ENCODE measurements at places on chromosomes 4 and X. TPM values are rescaled to one million over a fixed set of nuclear protein-coding genes. Genes with fewer than 3 reads are reported as not detected.

The ABLIM2 gene
- total RNA-seq, result 0.64 TPM

The UGT2B17 gene
- not detected for total RNA-seq

The BEX5 gene
- total RNA-seq, result 0.21 TPM

DNA sequence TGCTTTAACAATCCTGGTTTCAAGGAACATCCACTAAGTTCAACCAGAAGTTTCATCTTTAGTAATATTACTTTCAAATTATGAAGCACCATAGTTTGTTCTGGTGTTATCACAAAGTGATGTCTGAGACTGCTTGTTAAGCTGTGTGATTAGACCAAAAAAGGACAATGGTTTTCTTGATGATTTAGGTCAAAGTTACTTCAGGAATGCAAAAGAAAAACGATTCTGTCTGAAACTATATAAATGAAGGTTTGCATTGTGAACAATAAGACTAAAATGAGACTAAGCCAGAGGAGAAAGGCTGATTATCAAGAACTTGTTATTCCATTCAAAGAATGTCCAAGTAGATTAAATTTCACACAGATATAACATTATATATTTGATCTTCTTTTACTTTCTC is 122.4 kb upstream of the ETNPPL start:
- no peaks in the 10 kb centered on the region for H3K36me3 ChIP-seq
- no peak for DNase-seq

GRCh38 chr4:154132406-154132805 is 343.5 kb upstream of the SFRP2 start:
- H3K27ac ChIP-seq, result no peak overlapping the region
- DNase-seq, result no peak
- H3K36me3 ChIP-seq, result no peaks in the 10 kb centered on the region
- no peaks in the 10 kb centered on the region for H3K4me1 ChIP-seq
- H3K27me3 ChIP-seq, result no peaks in the 10 kb centered on the region

DNA sequence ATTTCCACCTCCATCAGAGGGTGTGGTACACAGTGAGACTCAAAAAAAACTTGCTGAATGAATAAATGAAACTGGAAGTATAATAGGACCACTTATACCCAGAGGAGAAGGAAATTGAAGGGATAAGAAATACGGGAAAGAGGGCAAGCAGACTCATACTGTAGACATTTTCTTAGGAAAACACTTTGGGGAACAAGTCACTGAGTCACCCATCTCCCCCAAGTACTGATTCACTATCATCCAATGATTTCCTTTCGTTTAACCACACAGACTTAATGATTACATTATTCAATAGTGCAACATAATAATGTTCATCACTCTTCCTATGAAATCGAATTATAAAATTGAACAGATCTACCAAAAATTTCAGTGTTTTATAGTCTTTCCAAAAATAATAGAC is 97.1 kb downstream of the LDB2 start:
- no peak overlapping the region for H3K27ac ChIP-seq
- H3K27me3 ChIP-seq, result no peaks in the 10 kb centered on the region
- no peaks in the 10 kb centered on the region for H3K36me3 ChIP-seq
- no peaks in the 10 kb centered on the region for H3K4me1 ChIP-seq
- DNase-seq, result no peak

DNA sequence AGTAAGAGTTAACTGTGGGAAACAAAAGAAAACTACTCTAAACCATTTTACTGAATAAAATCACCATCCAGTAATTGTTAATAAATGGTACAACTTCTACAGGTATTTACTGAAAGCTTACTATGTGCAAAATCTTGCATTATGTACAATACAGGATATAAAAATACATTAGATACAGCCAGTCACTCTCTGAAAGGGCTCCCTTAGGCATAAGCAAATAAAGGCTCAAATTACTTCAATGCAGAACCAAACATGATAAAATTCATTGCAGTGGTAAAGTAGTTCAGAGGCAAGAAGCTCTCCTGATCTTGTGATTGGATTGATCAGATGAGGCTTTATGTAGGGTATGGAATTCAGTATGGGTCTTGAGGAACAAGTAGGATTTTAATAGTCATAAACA is 100.2 kb downstream of the KLHL13 start:
- H3K4me1 ChIP-seq, result no peaks in the 10 kb centered on the region
- H3K27ac ChIP-seq, result no peak overlapping the region
- no peaks in the 10 kb centered on the region for H3K36me3 ChIP-seq
- no peak for DNase-seq

GRCh38 chrX:13149702-13150350 is 105.4 kb upstream of the FAM9C start:
- H3K4me3 ChIP-seq, result no peak overlapping the region
- H3K27me3 ChIP-seq, result no peaks in the 10 kb centered on the region
- H3K36me3 ChIP-seq, result no peaks in the 10 kb centered on the region
- no peak overlapping the region for H3K27ac ChIP-seq

- H3K4me3 ChIP-seq, result no peak overlapping the region
- H3K27ac ChIP-seq, result no peak overlapping the region
- H3K27me3 ChIP-seq, result no peaks in the 10 kb centered on the region
- H3K4me1 ChIP-seq, result no peaks in the 10 kb centered on the region
- H3K36me3 ChIP-seq, result no peaks in the 10 kb centered on the region
These were observed 22.1 kb downstream of the YIPF7 start for GRCh38 chr4:44629280-44629866.

- peak overlapping the region; percentile 65 for H3K27ac ChIP-seq
- no peak for DNase-seq
- H3K36me3 ChIP-seq, result no peaks in the 10 kb centered on the region
- peak overlapping the region; percentile 78 for H3K4me3 ChIP-seq
These were observed 385 bp downstream of the DCLK2 start for GRCh38 chr4:150078579-150079080.

GRCh38 chrX:38817004-38817703 is 15.9 kb downstream of the MID1IP1 start:
- no peak overlapping the region for H3K27ac ChIP-seq
- no peaks in the 10 kb centered on the region for H3K4me1 ChIP-seq
- no peak for DNase-seq
- H3K36me3 ChIP-seq, result no peaks in the 10 kb centered on the region

GRCh38 chr4:73597594-73597993 is 22.6 kb downstream of the RASSF6 start:
- H3K27ac ChIP-seq, result no peak overlapping the region
- no peaks in the 10 kb centered on the region for H3K27me3 ChIP-seq
- H3K4me1 ChIP-seq, result no peaks in the 10 kb centered on the region
- H3K4me3 ChIP-seq, result no peak overlapping the region
- no peaks in the 10 kb centered on the region for H3K36me3 ChIP-seq
- DNase-seq, result no peak

- no peaks in the 10 kb centered on the region for H3K36me3 ChIP-seq
- no peak overlapping the region for H3K27ac ChIP-seq
- DNase-seq, result no peak
These were observed 12.7 kb downstream of the FRAS1 start for GRCh38 chr4:78069859-78070258.

- H3K4me3 ChIP-seq, result no peak overlapping the region
- H3K36me3 ChIP-seq, result peaks cover 2% of the 10 kb centered on the region
- no peak overlapping the region for H3K27ac ChIP-seq
- H3K4me1 ChIP-seq, result peaks cover 18% of the 10 kb centered on the region
- H3K27me3 ChIP-seq, result no peaks in the 10 kb centered on the region
- DNase-seq, result no peak
These were observed 2.4 kb downstream of the TMEM131L start for GRCh38 chr4:153468587-153468986.

- no peak overlapping the region for H3K4me3 ChIP-seq
- no peak for DNase-seq
- H3K4me1 ChIP-seq, result no peaks in the 10 kb centered on the region
- no peaks in the 10 kb centered on the region for H3K27me3 ChIP-seq
- no peak overlapping the region for H3K27ac ChIP-seq
- no peaks in the 10 kb centered on the region for H3K36me3 ChIP-seq
These were observed 126.0 kb upstream of the GUCY1A1 start for GRCh38 chr4:155540698-155541097.

- no peaks in the 10 kb centered on the region for H3K4me1 ChIP-seq
- no peak overlapping the region for H3K27ac ChIP-seq
- no peak overlapping the region for H3K4me3 ChIP-seq
- no peaks in the 10 kb centered on the region for H3K27me3 ChIP-seq
- no peak for DNase-seq
These were observed 90.1 kb downstream of the RELL1 start for GRCh38 chr4:37595875-37596680.
